NCI-H1092 (cell line): ENCODE measurements at places on chromosomes 3 and 15.

DNA sequence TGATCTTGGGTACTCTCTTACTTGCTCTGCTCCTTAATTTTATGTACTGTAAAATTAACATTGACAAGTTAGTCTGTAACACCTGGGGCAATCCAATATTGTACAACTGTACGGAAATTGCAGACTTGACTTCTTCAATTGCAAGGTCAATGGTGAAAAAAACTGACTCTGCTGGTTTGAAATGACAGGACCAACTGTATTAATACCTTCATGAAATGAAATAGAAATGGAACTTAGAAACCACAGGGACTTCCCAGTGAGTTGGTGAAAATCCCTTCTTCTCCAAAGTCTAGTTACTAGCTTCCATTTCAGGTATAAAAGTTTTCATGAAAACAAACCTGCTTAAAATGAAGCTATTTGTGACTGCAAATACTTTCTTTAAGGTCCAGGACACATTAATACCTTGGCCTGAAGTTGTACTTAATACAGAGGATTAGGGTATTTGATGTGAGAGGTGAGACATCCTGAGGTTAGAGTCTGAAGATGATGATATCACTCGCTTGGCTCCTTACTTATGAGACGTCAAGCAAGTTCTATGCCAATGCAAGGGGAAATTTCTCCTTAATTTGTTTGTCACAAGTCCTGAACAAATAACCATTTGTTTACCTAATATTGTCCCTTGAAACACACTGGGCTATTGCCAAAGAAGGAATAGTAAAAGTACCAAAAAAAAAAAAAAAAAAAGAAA is 226.2 kb upstream of the TP63 start:
- no peak for DNase-seq

- DNase-seq = no peak
These were observed 48.4 kb downstream of the KLF13 start for GRCh38 chr15:31374986-31375385.

- DNase-seq = no peak
These were observed 718.0 kb downstream of the TBL1XR1 start for GRCh38 chr3:176479248-176479647.

DNA sequence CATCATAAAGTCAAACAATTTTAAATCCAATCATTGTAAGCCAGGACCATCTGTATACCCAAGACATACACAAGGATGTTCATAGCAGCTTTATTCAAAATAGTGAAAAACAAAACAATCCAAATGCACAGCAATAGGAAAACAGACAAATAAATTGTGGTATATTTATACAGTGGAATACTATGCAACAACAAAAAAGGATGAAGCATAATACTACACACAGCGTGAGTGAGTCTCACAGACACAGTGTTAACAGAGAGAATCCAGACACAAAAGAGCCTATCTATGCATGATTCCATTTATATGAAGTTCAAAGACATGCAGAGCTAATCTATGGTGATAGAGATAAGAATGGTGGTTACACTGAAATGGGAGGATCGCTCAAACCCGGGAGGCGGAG is 5.6 kb upstream of the MUC20 start:
- no peak for DNase-seq

DNA sequence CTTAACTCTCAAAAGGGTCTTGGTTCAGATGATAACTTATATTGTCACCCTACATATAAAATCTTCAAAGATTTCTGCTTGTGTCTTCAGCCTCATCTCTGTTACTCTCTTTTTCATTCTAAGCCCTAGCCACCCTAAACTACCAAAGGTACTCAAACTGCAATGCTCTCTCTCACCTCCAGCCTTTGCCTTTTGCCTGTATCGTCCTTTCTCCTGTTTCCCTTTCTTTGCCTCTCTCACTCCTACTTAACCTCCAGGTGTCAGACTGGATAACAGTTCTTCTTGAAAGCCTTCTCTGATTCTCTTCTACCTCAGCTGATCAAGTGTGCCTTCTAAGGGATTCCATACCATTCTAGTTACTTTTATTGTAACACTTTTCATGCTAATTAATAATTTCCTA is 149.8 kb downstream of the SERPINI1 start:
- DNase-seq = no peak

DNA sequence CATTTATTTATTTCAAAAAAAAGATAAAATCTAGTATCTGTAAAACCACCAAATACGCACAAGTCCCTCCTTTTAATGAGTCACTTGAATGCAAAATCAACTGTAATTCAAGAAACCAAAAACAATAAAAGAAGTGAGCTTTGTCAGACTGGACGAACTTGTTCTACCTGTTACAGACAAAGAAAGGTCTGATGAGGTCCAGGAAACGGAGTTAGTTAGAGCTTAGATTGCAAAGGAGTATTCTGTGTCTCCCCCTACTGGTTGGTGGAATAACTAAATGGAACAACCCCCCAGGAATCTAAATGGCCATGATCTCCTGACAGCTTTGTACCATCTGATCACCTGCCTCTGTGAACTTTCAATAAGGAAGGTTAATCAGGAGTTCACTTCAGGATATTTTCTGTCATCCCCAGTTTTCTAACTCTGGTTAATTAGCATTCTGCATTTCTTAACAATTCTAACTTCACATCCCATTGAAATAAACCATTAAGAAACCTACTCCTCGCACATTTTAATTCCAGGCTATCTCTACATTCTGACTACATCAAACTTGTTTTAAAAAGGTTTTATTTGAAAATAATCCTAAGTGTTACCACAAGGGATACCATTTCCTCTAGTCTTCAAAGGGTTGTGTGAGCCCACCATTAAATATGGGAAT is 333.0 kb upstream of the SATB1 start:
- peak; percentile 18 for DNase-seq

DNA sequence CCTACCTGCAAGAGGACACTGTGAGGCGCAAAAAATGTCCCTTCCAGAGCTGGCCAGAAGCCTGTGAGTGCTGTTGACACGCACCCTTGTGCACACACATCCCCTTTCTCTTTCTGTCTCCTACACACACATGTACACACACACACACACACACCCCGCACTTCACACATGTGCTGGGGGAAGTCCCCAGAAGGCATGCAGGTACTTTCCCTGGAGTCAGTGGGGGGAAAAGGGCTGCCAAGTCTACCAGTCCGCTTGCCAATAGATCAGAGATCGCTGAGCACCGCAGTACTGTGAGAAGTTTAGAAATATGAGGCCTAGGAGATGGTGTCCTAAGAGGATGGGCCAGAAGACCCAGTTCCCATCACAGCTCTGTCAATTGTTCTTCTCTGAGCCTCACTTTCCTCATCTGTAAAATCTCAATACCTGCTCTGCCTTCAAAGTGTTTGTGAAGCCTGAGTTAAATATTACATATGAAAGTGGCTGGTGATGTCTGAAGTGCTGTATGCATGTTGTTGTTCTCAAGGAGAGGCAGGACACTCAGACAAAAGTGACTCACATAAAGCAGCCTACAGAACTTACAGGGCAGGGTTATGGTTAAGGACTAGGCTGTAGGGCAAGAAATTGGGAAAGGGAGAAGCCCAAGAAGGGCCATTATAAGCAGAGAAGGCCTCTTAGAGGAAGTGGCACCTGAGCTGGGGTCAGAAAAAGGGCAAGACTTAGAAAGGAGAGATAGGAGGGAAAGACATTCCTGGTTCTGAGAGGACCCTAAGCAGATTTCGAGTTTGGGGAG is 6.8 kb downstream of the IL17RE start:
- DNase-seq = no peak

- no peak for DNase-seq
These were observed 287.8 kb downstream of the FAM43A start for GRCh38 chr3:194973366-194974000.

GRCh38 chr3:122533931-122534334 is 19.2 kb upstream of the KPNA1 start:
- no peak for DNase-seq

DNA sequence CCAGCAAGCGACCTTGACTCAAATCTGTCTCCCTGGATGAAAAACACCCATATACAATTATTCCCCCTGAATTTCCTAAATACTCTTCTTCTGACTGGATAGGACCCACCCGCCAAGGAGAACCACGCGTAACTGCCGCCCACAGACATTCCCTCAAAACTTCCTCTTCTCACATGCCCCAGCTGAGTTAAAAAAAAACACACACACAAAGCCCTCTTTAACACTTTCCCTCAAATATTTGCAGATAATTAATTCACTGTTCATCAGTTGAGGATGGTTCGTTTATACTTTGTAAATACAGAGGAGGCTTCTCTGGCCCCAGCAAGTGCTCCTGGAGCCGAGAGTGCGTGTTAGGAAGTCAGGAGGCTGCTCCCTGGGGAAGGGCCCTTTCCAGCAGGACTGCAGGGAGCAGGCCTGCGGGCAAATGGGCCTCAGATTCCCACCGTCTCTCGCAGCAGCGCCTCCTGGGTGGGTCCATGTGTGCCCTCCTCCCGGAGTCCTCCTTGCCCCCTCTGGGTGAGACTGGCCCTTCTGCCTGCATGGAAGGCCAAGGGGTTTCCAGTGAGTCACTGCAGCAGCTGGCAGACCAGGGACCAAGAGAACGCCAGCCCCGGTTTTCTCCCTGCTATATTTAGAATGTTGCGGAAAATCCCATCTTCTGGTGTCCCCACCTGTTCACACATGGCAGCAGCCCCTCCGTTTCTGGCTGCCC is 46.8 kb downstream of the MGLL start:
- peak; percentile 78 for DNase-seq

DNA sequence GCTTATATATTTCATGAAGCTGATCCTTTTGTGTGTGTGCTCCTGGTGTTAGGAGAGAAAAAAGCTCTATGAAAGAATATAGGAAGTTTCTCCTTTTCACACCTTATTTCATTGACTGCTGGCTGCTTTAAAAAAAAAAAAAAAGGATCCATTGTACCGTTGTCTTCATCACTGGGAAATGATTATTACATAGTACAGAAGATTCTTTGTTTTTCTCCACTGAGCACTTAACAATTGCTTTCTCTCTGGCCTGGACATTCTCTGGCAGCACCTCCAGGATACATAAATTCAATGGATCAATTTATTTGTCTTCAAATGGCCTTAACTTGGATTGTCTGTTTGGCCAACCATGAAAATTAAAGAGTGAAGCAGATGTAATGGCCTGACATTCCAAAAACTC is 37.2 kb downstream of the DPH3 start:
- DNase-seq = no peak

DNA sequence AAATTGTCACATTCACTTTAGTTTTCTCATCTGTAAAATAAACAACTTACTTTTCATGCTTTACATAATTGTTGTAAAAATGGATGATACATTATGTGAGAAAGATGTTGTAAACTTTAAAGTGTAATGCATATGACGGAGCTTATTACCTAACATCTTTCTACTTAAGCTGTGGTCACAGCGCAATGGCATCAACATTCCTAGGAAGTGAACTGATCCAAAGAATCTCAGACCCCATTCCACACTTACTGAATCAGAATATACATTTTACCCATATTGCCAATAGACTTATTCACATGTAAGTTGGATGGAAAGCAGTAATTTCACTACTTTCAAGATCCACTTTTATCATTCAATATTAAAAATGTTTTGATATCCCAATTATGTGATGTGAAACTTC is 497.5 kb downstream of the FGF12 start:
- DNase-seq = no peak

DNA sequence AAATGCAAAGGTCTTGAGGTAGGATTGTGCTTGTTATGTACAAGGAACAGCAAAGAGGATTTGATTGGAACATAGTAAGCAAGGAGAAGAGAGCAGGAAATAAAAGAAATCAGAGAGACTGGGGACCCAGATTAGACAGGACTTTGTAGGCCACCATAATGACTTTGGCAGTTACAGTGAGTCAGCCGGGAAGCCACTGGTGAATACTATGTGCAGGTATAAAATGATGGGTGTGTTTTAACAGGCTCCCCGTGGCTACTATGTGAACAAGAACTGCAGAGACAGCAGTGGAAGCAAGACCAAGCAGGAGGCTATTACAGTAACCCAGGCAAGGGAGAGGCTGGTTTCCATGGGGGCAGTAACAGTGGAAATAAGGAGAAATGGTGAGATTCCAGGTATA is 55.2 kb downstream of the NPTN start:
- no peak for DNase-seq

GRCh38 chr15:41695750-41696436 is 35.7 kb downstream of the MGA start:
- no peak for DNase-seq

GRCh38 chr15:101018016-101018415 is 98.9 kb downstream of the LRRK1 start:
- no peak for DNase-seq

GRCh38 chr3:134378384-134378783 is 4.1 kb upstream of the AMOTL2 start:
- DNase-seq = no peak

- DNase-seq = no peak
These were observed 86.6 kb downstream of the MSL2 start for GRCh38 chr3:136109499-136109898.

DNA sequence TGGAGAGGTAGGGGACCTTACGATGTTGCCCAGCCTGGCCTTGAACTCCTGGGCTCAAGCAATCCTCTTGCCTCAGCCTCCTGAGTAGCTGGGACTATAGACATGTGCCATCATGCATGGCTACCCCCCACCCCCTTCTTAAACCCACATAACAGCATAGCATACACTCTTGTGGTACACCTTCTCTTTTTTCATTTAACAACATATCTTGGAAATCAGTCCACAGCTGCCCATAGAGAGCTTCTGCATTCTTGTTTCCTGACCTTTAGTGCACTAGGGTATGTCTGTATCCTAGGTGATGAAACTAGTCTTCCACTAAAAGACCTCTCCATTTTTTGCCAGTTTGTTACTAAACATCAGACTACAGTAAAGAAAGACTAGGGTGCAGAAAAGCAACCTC is 33.0 kb downstream of the SLC28A1 start:
- DNase-seq = no peak

GRCh38 chr3:122623031-122623829 is 45.8 kb downstream of the PARP15 start:
- no peak for DNase-seq

GRCh38 chr15:55402707-55403106 is 5.5 kb downstream of the CCPG1 start:
- DNase-seq = no peak

DNA sequence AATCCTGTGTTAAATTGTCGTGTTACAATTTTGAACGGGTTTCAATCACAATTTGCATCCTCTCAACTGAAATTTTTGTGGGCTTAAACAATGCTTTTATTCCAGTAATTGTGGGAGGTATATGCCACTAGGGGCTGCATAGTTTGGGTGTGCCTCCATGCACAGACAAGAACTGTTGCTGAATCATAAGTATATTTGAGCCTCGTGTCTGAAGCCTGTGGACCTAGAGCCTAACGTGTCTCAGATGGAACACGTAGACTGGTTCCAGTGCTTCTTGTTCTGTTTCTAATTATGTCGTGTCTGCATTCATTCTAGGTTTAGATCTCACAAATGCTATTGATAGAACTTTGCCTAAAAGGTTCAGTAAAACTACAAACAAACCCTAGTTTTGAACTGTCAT is 363.4 kb downstream of the RBMS3 start:
- DNase-seq = no peak
